ENCODE measurements at places on chromosomes 1 and 21. TPM values are rescaled to one million over a fixed set of nuclear protein-coding genes. Genes with fewer than 3 reads are reported as not detected.

GRCh38 chr1:185213091-185213490 lies 56.1 kb downstream of the SWT1 start:
- no peak for DNase-seq

- DNase-seq, result no peak
Measured at GRCh38 chr1:14377386-14377785, 221.1 kb upstream of the KAZN start.

DNA sequence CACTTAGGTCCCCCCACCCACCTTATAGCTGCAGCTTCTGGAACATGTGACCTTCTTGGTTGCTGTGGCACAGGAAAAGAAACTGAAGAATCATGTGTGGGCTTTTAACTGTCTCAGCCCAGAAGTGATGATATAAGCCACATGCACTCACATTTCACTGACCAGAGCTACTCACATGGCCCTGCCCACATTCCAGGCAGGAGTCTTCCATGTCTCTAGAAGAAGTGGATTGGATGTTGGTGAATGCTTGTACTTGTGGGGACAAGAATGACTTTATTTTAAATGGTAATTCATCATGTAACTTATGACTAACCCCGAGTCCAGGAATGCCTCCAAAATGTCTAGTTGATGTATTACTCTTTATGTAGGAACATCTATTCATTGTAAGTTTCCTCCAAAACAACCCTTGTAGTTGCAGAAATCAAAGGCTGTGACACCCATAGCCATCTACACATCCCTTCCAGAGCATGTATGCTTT lies 15.8 kb upstream of the CAMK1G start:
- no peak for DNase-seq

- DNase-seq, result no peak
Measured at GRCh38 chr1:8625491-8625890, 191.9 kb downstream of the RERE start.

DNA sequence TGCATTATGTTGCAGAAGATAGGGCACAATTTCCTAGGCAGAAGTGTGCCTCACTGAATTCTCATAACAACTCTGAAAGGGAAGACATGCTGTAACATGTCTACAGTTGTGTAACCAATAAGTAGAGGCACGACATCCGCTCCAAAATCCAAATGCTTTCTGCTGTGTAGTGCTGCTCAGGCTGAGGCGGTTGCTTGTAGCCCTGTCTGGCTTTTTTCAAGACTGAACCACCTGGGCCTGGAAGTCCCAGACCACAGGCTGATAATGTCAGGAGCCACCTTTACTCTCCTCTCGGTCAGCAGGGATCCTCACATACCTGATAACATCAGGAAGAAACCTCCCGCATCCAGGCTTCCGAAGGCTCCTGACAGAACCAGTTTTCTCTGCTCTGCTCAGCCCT lies 10.9 kb downstream of the AKNAD1 start:
- DNase-seq, result no peak

DNA sequence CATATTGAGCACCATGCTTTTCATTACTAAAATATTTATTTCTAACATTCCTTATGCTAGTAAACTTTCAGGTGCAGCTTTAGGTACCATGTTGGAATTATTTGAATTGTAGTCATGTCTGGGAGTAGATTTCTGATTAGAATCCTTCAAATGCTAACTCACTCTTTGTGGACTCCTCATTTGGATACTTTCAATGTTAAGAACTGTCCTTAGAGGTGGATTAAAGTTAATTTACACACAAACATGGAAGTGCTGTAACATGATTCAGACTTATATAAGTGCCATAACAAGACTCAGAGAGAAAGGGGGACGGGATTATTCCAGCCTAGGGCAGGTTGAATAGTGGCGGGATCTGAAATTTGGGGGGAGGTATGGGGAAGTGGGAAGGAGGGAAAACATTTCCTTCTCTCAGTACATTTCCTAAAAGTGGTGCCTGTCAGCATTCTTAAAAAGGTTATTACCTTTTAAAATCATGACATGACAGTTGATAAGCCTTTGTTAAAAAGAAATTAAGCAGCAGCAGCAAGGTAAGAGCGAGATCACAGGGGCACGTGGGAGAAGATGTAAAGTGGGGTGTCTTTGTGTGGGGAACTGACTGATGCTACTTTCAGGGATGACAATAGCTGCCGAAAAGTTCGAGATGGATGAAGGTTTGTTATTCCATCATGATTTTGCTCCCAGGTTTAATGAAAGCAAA lies 44.4 kb downstream of the HHAT start:
- no peak for DNase-seq

Gene SLFNL1
- total RNA-seq, result 0.94 TPM

- no peak for DNase-seq
Measured at GRCh38 chr1:58220836-58221472, 325.6 kb downstream of the OMA1 start.

GRCh38 chr1:182109771-182110170 lies 48.3 kb upstream of the ZNF648 start:
- no peak for DNase-seq

GRCh38 chr1:21285055-21285372 lies 5.2 kb downstream of the ECE1 start:
- no peak for DNase-seq

DNA sequence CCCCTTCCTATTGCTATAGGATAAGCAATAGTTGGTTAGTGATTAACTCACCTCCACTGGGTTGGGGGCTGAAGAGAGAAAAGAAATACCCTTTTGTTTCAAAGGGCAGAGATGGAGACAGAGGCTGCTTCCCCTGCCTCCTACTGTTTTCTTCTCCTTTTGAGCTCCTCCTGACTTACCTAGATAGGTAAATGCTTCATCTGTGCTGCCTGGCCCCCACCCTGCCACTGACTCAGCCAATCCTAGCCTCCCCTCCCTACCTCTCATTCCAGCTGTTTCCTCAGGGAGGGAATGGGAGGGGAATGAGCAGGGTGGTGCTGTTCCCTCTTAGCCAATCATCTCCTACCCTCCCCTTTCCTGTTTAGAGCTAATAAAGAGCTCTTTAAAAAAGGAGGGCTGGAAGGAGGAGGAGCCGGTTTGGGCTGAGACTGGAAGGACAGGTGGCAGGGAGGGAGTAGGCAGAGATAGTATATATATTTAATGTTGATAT lies at the start of gene C1orf116:
TSS of gene C1orf116 (minus strand) at position 229 of the 490 bp plus-strand sequence. CDS start 5,158 bp downstream, outside the sequence.
- no peak for DNase-seq

DNA sequence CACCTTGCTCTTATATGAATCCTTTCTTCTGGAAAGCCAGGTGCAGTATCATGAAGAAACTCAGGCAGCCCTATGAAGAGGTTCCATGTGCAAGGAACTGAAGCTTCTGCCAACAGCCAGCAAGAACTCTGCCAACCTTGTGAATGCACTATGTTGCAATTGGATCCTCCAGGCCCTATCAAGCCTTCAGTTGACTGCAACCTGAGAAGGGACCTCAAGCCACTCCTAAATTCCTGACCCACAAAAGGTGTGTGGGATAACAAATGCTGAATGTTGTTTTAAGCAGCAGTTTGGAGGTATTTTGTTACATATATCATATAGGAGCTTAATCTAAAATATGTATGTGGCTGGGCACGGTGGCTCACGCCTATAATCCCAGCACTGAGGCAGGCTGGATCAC lies 84.0 kb downstream of the RERE start:
- DNase-seq, result no peak

GRCh38 chr1:17027403-17027802 lies 15.7 kb upstream of the ATP13A2 start:
- DNase-seq, result no peak

Gene BEND5
- 18.2 TPM for total RNA-seq

DNA sequence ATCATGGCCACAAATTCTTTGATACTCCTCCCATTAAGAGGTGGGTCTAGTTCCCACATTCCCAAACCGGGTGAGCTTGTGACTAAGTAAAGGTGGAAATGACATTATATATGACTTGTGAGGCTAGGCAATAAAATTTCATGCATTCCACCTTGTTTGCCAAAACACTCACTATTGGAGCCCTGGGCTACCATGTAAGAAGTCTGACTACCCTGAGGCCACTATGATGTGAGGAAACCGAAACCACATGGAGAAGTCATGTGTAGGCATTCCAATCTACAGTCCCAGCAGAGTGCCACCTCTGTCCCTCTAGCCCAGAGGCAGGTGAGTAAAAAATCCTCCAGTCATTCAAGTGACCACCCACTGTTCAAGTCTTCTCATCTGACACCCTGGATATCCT lies 17.9 kb upstream of the SMG7 start:
- DNase-seq, result no peak

DNA sequence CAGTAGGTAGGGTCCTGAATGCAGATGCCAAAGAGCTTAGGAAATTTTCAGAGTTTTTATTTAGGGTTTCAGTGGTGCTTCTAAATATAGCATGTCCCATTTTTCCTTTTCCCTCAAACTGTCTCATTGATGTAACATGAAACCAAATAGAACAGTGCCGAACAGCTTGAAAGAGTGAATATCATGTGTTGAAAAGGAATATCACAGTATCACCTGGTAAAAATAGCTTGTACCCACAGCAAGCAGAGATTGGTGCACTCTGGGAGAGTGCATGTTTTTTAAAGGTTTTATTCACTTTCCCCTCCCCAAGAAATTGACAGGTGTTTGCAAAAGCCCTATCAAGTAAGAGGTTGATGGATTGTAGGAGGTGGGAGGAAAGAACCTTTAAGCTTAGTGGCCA lies 41.9 kb upstream of the ELAVL4 start:
- no peak for DNase-seq

Gene FCRL1
- 0.16 TPM for total RNA-seq

GRCh38 chr1:65059930-65060538 lies 88.0 kb upstream of the AK4 start:
- DNase-seq, result no peak

Gene TNFRSF8
- not detected for total RNA-seq

Gene LRRN2
- 12.8 TPM for total RNA-seq

DNA sequence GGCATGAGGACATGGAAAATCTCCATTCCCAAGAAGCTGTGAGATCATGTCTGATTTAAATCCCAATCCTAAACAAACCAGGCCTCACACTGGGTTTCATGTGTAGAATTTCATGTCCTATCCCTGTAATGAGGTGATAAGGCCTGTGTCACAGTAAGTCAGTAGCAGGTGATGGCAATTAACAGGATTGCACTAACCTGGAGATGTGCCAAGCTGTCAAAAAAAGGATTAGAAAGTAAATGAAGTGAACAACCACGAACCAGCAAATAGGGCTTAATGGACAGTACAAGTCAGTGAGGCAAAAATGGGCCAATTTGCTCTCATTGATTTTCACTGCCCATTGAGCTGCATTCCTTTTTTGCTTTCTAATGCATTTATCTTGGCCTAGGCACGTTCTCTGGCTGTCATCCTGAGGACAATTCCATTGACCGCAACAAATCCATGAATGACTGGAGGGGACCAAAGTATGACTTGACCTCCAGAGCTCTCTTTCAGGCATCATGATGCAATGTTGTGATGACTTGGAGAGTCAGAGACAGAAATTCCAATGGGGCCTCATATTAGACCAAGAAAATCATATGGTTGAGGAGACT lies 673.6 kb upstream of the ADGRL2 start:
- DNase-seq, result no peak

DNA sequence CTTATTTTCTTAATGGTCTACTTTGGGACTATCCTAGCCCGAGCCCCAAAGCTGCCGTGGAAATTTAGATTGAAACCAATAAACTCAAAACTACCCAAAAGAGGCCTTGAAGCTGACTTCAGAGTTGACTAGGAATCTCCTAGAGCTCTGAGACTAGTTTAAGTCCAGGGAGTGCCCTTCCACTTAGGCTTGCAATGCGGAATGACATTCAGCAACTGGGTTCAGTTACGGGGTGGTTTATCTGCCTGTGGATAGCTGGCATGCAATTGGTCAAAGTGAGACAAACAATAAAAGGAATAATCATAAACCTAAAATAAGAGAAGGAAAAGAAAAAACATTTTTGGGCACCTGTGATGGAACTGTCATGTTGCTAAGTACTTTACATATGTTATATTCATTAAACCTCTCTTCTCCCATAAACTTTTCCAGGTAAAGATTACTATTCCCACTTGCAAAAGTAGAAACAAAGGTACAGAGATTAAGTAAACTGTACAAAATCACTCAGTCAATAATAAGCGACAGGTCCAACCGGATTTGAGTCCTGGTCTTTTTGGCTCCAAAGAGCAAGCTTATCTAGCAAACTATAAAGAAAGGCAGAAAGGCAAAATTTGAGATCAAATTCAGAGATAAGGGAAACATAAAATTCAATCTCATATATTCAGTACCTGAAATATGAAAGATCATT lies 56.5 kb downstream of the GPATCH2 start:
- DNase-seq, result no peak

Data from occipital lobe (tissue), 3 donors.